ENCODE measurements at places on chromosomes 12 and 14.

DNA sequence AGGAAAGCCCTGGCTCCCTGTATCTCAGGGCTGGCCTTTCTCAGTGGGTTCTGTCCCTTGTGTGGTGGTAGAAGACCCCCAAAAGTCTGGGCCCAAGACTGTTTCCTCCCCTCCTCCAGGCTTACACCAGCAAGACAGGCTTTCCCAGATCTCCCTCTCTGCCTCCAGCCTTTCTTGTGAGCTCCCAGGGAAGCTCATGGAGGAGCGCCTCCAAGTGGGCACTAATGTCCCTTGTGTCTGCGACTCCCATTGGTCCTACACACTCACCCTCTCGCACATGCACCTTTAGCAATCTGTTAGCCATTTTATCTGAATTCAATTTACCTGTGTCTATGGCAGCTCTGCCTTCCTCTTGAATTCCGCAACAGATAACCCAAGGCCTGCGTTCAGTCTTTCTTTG, 251.1 kb upstream of the CAND1 start:
- no peak for DNase-seq

DNA sequence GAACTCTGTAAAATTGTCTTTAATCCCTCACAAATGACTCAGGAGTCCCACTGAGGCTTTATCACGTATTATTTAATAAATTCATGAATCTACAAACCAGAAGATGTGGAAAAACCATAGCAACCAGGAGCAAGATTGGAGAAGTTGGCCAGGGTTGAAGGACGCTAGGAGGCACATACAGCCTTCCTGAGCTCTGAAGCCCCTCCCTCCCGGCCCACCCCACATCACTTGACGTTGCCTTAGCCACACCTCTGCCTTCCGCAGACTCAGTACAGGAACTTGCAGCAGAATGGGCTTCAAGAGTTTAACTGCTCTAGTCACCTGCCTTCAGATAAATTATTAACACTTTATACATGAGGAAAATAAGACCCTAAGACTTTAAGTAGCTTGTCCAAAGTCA, 33.9 kb downstream of the SLC35F4 start:
- no peak for DNase-seq

DNA sequence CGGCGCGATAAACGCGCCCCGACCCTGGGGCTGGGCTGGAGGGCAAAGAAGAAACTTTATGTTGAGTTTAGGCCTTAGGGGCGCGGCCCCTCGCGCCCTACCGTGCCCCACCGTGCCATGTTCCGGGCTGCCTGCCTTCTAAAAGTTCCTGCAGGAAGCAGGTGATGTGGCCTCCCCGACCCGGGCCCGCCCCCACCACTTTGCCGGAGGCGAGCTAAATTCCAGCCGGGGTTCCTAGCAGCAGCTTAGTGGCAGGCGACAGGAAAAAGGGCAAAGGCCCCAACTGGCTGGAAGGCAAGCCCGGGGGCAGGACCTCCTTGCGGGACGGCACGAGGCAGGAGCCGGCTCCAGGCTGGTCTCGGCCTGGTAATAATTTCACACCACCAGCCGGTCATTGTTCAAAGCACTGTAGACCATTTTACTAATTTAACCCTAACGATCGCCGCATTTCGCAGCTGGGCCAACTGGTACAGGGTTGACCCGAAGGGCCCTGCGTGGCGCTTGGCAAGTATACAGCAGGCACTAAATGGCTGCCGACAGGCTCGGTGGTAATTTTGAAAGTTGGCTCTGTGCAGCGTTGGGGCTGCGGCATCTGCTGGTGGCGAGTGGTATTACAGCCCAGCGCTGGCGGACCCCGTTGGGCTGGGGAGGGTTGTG, 895 bp upstream of the CCDC88C start:
- peak; percentile 82 for DNase-seq

DNA sequence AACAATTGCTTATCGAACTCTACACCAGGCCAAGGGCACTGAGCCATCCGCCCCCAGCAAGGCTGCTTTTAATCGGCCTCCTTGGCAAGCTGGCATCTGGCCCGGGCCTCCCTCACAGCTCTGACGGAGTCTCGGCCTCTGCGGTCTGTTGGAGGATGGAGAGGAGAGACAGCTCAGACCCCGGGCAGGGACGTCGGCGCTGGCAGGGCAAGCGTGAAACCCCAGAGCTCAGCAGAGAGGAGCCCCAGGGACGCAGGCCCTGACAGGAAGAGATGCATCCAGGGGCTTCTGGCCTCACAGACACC, 17.5 kb downstream of the CAMKK2 start:
- DNase-seq, result no peak

GRCh38 chr12:20017802-20018201, 350.5 kb upstream of the PDE3A start:
- DNase-seq, result no peak

DNA sequence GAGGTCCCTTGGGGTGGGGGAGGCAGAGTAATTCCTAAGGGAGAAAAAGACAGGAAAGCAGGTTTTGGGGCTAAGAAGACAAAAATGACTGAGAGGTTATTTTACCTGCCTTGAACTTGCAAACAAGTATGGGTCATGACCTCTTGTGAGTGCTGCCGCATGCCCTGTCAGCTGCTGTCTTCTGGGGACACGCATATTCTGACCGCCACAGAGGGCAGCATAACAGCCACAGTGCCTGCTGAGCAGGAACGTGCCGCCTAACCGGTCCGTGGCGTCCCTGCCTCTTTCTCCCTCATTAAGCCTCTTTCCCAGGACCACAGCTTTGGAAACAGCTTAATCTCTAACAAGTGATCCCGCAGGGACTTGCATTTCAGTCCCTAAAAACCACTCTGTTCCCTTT, 51.3 kb upstream of the KCNA1 start:
- DNase-seq, result no peak

GRCh38 chr12:99170037-99170436, 477.5 kb upstream of the GARIN6 start:
- DNase-seq, result no peak

GRCh38 chr12:31877884-31878283, 81.3 kb upstream of the RESF1 start:
- no peak for DNase-seq

- no peak for DNase-seq
These were observed 1359.6 kb downstream of the FSCB start for GRCh38 chr14:43147485-43147884.

DNA sequence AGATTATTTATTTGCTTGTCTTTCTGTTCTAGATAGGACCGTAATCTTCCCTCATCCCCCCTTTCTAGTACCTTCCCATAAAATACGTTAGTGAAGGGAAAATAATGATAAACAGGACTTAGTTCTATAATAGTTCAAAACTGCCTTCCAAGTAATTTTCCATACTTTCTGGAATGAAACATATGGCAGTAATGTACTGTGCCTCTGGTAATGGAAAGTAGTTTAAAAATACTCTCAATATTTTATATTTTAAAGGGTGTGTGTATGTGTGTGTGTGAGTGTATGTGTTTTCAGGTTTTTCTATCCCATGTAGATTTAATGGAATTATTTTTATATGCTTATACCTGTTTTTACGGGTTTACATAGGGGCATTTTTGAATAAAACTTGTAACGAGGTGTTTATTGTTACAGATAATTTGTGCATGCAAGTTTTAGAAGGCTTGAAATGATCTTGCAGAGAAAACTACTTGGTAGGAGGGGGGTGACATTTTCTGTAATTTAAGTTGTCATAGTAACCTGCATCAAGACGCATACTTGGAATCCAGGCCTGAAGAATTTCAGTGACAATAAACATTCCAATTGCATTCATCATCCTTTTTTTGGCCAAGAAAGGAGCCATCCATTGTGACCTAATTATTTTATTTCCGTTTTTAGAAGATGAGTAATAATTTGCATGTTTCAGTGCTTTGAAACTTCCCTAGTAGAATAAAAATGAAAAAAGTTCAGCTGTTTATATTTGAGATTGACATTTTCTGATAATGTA, 38.9 kb downstream of the RASSF8 start:
- no peak for DNase-seq

DNA sequence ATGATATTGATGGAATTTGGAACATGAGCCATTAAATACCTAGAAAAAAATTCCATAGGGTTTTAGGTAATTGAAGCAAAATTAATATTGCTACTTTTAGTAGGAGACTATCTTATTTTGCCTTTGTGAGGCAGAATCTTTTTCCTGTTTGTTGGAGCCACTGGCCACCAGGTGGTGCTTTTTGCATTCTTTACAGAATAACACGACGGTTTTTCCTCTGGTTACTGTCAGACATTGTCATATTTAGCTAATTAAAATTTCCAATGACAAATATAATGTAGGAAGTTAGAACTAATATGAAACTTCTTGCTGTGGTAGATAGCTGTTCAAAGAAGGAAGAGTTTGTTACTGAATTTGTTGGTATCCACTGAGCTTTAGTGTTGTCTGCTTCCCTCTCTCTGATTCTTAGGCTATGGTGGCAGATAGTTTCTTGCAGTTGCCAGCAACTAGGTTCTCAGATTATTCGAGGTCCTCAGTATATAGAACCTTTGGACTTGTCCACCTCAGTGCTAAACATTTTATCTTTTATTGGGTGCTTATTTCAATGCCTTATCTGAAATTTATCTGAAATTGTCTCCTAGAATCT, 25.7 kb downstream of the RAB21 start:
- DNase-seq, result no peak

GRCh38 chr12:109998904-109999648, at the start of gene ANKRD13A:
Gene ANKRD13A (plus strand): TSS chr12:109999430. CDS start chr12:109999689, 259 bp downstream.
- peak; percentile 71 for DNase-seq

DNA sequence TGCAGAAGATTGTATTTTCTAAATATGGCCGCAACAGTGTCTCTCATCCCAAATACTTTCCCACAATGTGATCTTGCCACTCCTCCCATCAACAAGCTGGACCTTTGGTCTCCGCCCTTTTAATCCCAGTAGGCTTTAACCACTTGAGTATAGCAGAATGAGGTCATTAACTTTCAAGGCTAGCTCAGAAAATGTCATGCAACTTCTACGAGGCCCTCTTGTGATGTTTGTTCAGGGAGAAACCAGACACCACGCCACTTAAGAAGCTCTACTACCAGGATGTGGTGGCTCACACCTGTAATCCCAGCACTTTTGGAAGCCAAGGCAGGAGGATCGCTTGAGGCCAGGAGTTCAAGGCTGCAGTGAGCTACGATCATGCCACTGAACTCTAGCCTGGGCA, 20.1 kb upstream of the OR6J1 start:
- DNase-seq, result no peak

DNA sequence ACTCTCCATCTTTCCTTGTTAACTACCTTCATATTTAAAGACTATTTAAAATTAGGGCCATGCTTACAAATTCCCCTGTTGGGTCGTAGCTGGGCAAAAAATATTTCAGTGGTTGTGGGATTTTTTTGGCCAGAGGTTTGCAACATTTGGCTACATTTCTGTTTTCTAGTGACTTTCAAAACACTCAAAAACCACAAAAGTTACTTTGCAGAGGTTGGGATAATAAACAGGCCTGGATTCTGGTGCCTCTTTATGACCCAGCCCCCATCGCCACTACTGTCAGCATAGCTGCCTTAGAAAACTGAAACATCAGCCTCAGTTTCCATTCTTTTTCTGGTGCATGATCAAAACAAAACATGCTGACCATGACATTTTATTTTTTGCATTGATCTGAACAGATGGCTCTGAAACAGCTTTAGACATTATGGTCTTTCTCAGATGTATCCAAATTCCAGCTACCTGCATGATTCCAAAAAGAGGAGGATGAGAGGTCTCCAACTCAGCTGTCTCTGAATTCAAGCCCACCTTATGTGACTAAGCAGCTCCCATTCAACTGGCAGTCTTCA, 5.2 kb downstream of the DPF3 start:
- DNase-seq, result no peak

- DNase-seq, result no peak
These were observed 11.0 kb downstream of the SERPINA9 start for GRCh38 chr14:94465042-94465441.

GRCh38 chr12:41190338-41190737, 2.2 kb downstream of the PDZRN4 start:
- DNase-seq, result no peak

- DNase-seq, result no peak
These were observed 2.6 kb downstream of the NAV3 start for GRCh38 chr12:77833329-77833728.

DNA sequence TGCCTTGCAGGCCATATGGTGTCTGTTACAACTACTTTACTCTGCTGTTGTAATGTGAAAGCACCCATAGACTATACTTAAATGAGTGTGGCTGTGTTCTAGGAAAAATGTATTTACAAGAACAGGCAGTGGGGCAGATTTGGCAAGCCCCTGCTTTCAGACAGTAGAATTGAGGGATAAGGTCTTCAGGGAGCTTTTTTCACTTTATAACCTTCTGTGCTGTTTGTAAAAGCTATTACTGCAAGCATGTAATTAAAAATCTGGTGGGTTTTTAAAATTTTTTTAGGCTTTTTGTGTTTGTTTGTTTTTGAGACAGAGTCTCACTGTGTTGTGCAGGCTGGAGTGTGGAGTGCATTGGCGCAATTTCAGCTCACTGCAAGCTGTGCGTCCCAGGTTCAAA, 73.9 kb downstream of the VEZT start:
- DNase-seq, result no peak

- no peak for DNase-seq
These were observed 9.7 kb downstream of the PNP start for GRCh38 chr14:20478894-20479293.

DNA sequence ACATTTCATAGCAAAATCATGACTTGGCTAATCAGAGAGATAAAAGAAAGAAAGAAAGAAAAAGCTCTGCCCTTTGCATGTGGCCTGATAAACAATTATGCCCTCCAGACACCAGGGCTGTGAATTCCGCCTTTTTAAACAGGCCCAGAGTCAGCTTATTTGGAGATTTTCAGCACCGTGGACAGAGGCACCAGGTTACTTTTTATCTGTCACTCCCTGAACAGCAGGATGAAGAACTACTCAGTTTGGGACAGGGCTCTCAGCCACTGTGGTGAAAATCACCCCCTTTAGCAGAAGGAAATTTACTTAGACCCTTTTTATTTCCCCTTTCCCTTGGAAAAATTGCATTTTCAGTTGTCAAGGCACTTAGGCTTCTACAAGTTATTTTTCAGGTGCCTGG, 359.9 kb downstream of the NRXN3 start:
- DNase-seq, result no peak

DNA sequence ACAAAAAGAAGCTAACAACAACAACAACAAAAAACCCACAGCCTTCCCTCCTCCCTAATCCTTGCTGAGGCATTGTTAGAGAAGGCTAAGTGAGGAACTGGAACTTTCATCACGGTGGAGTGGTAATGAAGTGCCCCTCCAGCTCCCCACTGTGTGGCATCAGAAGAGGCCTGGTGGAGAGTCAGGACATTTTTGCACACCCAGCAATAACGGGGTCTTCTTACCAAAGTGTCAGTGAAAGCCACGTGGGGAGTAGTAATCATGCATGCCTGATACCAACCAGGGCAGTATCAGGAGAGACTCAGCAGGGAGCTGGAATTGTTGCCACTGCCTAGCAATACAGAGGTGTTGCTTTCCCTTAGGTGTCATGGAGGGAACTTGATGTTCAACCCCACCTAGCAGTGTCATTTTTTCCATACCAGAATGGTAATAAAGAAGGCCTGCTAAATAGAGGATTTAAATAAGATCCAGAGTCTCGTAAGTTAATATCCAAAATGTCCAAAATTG, 299.7 kb upstream of the RGS6 start:
- no peak for DNase-seq

- peak; percentile 33 for DNase-seq
These were observed 24.8 kb downstream of the CLECL1 start for GRCh38 chr12:9707864-9708808.
